ENCODE measurements at places on chromosomes 5 and 9.

- no peak for DNase-seq
Observed at GRCh38 chr5:78747705-78748359, 99.3 kb upstream of the LHFPL2 start.

DNA sequence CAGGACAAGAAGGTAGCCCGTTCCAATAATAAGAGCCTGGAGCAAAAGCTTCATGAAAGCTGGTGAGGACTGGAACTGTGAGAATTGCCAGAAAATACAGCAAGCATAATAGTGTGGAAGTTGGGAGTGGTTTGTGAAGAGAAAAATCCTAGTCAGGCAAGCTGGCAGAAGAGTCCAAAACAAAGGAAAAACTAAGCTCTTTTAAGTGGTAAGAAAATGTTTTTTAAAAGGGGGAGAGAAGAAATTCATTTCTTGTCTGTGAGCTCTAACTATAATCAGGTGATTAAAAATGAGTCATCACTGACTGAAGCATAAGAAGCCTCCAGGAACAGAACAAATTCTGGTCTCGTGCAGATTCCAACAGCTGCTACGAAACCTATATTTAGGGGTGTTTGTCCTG lies 102.6 kb downstream of the CAAP1 start:
- DNase-seq: no peak

DNA sequence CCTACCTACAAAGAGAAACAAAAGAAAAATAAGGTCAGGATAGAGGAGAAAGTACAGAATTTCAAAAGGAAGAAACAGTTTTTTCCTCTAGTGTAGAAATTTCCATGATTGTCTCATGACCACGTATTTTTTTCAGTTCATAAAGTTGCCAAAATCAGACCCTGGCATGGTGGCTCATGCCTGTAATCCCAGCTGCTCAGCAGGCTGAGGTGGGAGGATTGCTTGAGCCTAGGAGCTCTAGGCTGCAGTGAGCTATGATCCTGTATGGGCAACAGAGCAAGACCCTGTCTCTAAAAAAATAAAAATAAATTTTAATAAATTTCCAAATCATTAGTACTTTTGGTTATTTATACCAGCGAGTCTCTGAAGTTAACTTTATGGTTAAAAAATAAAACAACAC lies 37.8 kb downstream of the CWC27 start:
- no peak for DNase-seq

DNA sequence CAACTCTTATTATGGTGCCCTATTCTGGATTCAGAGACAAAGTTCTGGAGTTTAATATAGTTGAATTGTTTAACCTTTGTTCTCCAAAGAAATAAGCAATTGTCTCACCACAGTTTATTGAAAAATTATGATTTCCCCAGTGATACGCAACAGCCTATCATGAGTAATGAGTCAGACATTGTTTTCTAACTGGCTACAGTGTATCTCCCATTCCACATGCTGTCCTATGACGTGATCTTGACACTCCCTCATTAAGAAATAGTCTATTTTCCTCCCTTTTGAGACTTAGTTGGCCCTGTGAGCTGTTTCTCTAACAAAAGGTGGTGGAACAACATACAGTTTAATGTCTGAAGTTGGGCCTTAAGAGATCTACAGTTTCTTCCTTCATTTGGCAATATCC lies 1290.6 kb upstream of the CDH6 start:
- DNase-seq: no peak

DNA sequence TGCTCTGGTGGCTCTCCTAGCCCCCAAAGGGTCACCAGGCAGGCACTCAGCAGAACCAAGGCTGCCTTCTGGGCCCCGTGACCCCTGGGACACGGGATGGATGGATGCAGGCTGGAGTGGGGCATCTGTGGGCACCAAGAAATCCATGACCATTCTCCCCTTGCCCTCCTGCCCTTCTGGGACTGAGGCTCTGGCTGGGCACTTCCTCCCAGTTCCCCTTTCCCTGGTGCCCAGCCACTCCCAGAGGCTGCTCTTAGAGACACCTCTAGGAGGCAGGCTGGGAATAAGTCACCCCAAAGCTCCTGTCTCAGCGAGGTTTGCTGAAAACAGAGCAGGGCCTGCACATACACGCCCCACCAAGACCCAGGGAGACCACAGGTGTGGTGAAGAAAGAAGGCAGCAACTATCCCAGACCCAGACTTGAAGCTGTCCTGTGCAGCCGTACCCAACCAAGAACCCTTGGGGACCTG lies 943 bp downstream of the STING1 start:
- no peak for DNase-seq

- DNase-seq: no peak
Observed at GRCh38 chr5:85397451-85397850, 1012.8 kb upstream of the EDIL3 start.

DNA sequence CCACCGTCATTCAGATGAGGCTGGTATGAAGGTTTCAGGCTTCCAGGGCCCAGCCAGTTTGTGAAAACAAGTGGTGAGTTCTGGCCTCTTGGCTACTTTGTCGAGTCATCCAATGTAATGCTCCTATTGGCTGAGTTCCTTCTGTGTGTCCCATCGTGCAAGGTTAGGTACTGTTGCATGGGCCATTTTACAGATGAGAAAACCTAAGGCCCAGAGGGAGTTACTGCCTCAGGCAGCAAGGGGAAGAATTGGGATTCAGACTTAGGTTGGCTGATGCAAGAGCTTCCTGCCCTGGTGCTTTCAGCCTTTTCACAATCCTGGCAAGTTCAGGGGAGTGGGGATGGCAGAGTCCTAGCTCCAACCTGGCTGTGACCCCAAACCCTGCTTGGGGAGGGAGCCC lies 17.4 kb upstream of the PITX1 start:
- DNase-seq: no peak

DNA sequence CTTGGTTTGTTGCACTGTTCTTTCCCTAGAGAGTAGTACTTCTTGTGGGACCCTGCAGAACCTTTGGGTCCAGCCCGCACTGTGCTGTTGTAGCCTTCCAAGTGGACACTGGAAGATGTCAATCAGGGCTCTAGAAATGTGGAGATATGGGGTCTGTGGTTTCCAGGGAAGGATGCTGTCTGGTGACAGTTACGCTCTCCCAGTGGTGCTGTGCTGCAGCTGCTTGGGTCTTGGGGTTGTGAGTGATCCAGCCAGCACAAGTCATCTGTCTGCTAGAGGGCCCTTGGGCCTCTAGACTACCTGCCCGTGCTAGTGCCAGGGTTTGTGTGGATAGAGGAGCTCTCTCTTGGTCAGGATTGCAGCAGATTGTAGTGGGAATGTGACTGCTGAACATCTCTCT lies 484.5 kb downstream of the DMAC1 start:
- no peak for DNase-seq

DNA sequence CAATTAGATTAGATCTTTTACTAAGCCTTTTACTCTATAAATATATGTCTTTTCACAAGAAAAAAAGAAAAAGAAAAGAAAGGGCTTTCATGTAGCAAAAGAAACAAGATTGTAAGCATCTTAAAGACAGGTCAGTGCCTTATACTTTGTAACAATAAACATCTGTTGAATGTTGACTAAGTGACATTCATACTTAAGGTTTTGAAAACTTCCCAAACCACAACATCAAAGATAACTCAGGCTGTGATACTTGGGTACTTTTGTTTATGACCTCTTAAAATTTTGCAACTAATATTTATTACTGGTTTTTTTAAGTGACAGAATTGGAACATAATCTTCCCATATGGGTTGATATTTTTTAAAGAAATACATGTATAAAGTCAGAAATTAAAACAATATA lies 7.4 kb downstream of the GRAMD2B start:
- no peak for DNase-seq

DNA sequence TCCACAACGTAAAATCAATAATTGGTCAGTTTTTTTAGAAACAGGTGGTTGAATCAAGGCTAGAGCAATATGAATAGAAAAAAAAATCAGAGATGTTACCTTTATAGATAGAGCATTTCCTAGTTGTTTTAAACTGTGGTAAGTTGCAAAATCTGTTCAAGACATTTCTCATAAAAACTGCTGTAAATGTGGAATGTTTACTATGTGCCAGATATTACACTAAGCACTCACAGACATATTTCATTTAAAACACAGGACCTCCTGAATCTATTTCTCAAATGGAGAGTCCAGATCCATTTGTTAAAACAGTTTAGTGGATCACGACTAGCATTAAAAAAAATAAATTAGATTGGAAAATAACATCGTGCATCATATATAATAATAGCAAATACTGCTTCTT lies 570.0 kb upstream of the ZNF608 start:
- DNase-seq: no peak

- DNase-seq: no peak
Observed at GRCh38 chr9:2816476-2817141, 27.3 kb downstream of the PUM3 start.

- DNase-seq: no peak
Observed at GRCh38 chr9:114945616-114946412, 15.4 kb upstream of the TNFSF8 start.

DNA sequence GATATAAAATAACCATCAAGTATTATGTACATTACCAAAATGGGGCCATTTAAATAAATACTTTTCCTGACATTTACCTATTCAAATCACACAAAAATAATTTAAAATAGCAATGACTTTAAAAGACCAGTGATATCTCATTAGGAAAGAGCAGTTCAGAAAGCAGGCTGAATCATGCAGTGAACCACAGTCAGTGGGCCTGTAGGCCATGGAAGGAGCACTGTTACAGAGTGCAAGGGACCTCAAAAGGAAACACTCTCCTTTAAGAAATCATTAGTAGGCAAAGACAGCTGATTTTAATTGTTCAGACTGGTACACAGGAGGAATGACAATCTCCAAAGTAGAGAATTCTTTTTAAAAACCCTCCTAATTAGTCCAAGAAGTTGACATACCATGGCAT lies 283.5 kb upstream of the EFNA5 start:
- no peak for DNase-seq

- no peak for DNase-seq
Observed at GRCh38 chr5:78562001-78562400, 86.6 kb downstream of the LHFPL2 start.

- DNase-seq: no peak
Observed at GRCh38 chr9:83511051-83511450, 27.1 kb downstream of the FRMD3 start.

DNA sequence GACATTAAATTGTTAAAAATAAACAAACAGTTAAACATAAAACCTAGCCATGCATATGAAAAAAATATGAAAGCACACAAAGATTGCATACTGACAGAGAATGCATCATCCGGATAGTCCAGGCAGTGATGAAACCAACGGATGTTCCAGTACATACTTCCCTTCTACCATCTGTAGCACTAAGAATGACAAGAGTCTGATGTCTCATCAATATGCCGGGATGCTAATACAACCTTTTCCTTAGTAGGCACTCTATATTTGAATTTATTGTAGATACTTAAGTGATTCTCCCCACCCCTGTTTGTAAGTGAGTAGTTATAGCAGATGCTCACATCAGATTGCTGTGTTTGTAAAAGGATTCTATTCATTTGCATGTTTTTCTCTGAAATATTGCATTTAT lies 571.2 kb upstream of the WWC1 start:
- no peak for DNase-seq

- DNase-seq: no peak
Observed at GRCh38 chr5:127846884-127847283, 143.7 kb downstream of the CCDC192 start.

- no peak for DNase-seq
Observed at GRCh38 chr5:164234321-164234720, 728.9 kb downstream of the MAT2B start.

- DNase-seq: no peak
Observed at GRCh38 chr9:118975736-118976135, 393.5 kb downstream of the BRINP1 start.

- DNase-seq: no peak
Observed at GRCh38 chr9:93673021-93673838, 96.8 kb downstream of the PHF2 start.

DNA sequence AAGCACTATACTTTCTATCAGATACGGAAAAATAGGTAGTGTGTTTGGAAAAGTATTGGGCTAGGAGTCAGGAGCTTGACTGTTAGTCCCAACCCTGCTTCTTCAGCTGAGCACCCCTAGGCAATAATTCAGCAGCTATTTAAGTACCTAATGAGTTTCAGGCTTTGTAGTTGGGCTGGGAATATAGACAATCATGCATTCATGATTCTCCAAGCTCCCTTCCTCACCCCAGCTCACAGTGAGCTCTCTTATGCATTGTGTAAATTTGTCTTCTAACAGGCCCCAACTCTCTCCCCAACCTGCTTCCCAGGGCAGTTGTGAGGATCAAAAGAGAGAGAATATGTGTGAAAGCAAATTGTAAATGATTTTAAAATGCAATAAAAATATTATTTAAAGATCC lies 201.2 kb downstream of the MSX2 start:
- DNase-seq: no peak

DNA sequence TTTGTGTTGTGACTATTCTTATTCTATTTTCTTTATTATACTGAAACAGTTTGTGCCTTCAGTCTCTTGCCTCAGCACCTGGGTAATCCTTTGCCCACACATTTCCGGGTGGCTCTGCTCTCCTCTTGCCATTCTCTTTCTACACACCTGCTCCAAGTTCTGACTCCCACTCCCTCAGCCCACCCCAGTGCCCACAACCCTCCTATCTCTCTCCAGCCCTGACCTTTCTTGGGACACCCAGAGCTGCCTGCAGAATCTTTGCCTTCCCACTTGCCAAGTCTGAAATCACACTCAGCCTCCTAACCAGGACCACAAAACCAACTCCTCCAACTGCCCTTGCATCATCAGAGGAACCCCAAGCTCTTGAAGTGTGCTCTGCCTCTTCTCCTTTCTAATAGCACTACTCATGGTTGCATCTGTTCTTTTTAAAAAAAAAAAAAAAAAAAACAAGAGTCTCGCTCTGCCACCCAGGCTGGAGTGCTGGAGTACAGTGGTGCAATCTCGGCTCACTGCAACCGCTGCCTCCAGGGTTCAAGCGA lies 4.1 kb downstream of the SWI5 start:
- DNase-seq: no peak

GRCh38 chr9:134044944-134045343 lies 19.7 kb downstream of the BRD3OS start:
- no peak for DNase-seq

DNA sequence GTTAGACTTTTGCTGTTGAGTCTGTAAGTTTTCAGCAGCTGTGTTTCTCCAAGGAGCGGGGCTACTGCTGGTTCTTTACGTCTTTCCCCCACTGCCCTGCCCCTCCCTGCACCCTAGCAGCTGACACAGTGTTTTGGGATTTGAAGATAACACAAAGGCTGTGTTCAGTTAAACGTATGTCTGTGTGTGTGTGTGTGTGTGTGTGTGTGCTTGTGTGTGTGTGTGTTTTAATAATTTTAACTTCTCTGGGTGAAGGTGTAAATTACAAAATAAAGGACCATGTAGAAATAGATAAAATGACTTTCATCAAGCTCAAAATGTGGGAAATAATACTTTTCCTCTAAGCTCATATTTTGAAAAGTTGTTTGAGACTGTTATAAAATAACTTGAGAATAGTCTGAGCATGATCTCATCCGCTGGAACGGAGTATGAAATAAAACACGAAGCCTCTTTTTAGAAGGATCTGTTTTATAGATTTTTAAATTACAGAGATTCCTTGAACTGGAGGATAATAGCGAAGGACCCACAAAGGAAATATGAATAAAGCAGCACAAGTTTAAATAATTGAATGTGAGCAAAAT lies 10.9 kb downstream of the ABL1 start:
- no peak for DNase-seq
